ENCODE measurements at places on chromosomes 2 and 18.

GRCh38 chr2:216666461-216667233 is 28.7 kb downstream of the IGFBP5 start:
- peak; percentile 47 for DNase-seq

- no peak for DNase-seq
Measured at GRCh38 chr2:27823135-27823534, 51.6 kb downstream of the MRPL33 start.

DNA sequence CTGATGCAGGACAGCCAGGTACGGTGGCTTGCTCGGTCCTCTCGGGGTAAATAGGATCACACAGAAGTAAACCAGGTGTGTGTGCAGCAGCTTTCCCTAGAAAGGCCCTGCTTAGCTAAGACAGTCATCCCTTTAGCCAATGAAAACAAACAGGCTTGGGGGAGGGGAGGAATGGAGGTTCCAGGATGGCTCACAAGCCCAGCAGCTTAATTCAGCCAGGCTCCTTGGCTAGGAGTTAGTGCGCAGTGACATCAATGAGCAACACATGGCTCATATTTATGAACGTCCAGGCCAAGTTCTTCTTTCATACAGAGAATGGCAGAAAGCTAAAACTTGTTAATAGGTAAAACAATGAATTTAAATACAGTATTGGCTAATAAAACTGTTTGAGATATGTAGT is 10.2 kb downstream of the IAH1 start:
- DNase-seq, result no peak

GRCh38 chr2:46329340-46329739 is 32.1 kb downstream of the EPAS1 start:
- no peak for DNase-seq

DNA sequence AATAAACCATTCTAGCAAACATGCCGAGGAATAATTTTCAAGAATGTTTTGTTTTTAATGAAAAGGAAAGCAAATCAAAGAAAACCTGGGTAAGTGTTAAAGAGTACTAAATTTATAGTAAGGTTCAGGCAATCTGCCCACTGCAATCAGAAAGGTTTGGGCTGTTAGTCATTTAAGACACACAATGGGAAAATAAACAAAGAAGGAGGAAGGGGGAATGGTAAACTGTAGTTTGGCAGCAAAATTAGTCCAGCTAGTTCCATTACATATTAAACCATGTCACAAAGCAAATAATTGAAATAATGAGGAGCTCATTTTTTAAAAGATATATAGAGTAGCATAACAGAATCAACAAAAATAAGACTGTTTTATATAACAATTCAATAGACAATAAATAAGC is 87.5 kb upstream of the COPS8 start:
- DNase-seq, result no peak

DNA sequence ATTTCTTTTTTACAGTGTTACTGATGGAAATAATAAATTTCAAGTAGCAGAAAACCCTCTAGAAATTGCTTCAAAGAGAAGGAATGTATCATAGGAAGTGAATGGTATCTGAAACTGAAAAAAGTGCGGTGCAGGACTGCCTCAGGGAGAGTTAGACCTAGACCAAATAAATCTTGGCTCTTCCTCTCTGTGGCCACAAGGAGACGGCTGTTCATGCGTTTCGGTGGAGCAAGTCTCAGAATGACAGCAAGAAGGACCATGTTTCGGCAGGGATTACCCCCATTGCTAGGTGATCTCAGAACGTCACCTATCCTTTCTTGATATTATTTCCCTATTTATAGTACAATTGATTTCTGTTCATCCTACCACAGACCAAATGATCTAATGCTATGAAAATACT is 522.3 kb downstream of the SOX11 start:
- DNase-seq, result no peak

- no peak for DNase-seq
Measured at GRCh38 chr2:54858021-54858681, 134.7 kb downstream of the EML6 start.

DNA sequence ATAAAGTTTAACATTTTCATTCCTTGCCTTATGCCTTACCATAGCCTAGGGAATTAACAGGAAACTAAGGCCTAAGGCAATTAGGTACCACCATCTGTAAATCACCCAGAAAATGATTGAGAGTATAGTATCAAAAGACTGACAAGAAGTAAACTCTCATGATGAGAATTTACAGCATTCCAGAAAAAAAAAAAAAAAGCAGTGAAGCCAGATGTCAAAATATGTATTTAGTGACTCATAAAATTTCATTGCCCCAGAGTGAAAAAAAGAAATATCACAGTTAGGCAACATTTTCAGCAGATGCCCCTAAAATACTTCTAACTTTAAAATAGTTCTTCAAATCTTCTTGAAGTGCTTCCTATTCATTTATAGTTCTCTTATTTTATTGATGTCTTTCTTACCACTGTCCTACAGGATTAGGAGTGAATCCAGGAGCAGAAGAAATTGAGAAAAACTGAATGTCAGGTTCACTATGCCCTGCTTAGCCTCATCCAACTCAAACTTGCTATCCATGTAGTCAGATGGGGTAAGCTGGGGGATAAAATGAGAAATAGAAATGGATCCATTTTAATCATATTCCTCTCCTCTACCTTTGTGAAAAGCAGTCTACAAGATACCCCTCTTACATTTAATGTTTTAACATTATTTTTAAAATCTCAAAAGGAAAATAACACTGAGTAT is 57.3 kb upstream of the TANK start:
- no peak for DNase-seq

Data from CD4-positive, alpha-beta memory T cell (primary cell).